ENCODE measurements at places on chromosomes 12 and 14.

GRCh38 chr12:105882404-105882803 is 256.4 kb downstream of the NUAK1 start:
- no peak for DNase-seq

DNA sequence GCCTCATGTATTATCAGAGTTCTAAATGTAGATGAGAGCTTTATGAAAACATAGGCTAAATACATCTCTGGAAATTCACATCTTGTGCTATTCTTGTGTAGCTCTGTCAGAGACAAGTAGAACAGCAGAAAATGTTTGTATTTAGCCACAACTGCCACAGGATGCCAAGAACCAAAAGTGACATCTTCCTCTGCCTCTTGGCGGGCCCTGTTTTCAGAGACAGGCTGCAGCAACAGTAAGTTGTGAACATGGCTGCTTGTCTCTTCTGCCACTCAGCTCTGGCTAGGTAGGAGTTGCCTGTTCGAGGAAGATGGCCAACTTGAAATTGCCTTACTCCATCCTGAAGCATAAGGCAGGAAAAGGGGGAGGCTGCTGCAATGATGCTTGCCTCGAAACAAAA is 30.4 kb downstream of the SETD3 start:
- DNase-seq, result no peak

GRCh38 chr14:96206461-96206860 is 1.8 kb downstream of the BDKRB2 start:
- DNase-seq, result no peak

DNA sequence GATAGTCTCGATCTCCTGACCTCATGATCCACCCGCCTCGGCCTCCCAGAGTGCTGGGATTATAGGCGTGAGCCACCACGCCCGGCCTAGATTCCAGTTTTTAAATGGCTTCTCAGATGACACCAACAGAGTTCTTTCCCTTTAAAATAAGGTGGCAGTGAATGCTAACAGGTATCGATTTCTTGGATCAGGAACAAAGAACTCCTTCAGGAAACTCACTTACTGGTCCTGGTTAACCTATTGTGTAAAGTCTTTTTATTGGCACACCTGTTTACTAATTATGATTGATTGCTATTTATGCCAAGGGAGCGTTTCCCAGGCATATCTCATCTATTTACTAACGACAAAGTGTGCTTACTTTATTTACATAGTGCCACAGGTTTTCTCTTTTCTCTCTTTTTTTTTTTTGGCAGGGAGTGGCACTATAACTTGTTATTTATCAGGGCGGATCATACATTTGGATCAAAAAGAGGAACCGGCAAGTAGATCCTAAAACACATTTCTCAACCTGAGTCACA is 89.7 kb downstream of the GLT1D1 start:
- no peak for DNase-seq

DNA sequence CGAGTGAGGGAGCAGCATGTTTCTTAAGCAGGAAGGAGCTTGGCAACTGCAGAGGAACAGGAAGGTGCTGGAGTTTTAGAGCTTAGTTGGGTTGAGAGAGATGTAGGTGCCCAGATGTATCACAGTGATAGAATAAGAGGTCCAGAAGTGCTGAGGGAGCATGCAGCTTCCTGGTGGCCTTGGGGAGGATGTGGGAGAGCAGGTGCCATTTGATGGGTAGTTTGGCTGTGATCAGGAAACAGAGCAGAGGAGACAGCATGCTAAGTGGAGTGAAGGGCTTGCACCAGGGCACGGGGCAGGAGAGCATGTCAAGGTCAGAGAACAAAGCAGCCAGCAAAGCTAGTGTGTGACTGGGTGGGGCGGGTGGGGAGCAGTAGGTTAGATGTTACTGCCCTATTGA is 74.8 kb downstream of the PAPOLA start:
- no peak for DNase-seq

DNA sequence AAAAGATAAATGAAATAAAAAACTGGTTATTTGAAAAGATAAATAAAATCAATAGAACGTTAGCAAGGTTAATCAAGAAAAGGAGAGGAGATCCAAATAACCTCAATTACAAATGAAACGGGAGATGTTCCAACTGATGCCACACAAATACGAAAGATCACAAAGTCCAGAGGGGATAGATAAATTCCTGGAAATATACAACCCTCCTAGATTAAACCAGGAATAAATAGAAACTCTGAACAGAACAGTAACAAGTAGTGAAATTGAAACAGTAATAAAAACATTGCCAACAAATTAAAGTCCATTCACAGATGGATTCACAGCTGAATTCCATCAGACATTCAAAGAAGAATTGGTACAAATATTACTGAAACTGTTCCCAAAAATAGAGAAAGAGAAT is 12.4 kb downstream of the CLEC1A start:
- no peak for DNase-seq

DNA sequence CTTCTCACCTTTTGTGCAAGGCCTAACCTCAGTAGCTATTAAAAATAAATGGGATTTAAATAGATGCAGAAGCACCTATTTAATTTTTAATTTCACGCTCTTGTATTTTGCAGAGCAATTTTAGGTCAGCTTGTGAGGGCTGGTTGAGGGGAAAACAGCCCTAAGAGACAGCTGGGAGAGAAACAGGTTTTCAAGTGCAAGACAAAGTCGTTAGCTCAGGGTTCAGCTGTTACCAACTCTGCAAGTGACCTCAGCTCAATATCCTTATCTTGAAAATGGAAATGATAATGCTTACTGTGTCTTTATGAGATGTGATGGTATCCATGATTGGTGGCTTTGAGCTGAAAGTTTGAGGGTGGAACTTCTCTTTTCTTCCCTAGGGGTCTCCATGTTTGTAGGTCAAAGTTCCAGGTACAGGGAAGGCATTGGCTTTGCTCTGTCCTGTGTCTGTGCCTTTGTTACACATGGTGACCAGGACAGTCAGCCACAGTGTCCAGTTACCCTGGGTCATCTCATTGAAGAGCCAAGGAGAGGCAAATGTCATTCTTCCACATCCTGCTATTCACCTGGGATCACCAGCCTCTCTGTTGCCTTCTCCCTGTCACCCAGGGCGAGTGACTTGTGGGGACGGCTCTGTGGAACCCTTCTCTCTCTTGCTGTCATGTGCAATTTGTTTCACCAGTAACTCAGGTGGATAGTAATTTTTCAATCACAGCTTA is 100.3 kb downstream of the SAMD4A start:
- no peak for DNase-seq

- DNase-seq, result no peak
These were observed 36.5 kb upstream of the CERS5 start for GRCh38 chr12:50203691-50204090.

DNA sequence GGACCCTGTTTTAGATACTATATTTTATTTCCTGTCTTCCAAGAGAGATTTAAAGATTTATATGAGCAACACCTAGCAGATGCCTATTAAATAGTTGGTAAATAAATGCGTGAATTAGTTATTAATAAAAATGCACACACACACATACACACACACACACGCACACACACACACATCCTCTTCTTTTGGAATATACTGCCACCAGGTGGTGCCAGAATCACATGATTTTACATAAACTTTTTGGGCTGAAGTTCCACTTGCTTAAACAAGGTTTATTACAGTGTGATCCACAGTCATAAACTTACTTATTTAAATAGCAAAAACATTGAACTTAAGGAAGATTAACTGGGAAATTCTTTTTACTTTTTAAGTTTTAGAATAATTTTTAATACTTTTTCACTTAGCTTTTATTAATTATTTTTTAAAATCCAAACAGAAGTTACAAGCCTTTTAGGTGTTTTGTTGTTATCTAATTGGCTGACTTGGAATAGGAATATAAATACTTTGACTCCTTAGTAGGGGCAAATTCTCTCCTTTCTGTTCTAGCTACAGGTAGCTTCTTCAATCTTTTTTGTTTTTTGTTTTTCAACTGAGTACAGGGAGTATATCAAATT is 17.5 kb downstream of the RAD51B start:
- no peak for DNase-seq

DNA sequence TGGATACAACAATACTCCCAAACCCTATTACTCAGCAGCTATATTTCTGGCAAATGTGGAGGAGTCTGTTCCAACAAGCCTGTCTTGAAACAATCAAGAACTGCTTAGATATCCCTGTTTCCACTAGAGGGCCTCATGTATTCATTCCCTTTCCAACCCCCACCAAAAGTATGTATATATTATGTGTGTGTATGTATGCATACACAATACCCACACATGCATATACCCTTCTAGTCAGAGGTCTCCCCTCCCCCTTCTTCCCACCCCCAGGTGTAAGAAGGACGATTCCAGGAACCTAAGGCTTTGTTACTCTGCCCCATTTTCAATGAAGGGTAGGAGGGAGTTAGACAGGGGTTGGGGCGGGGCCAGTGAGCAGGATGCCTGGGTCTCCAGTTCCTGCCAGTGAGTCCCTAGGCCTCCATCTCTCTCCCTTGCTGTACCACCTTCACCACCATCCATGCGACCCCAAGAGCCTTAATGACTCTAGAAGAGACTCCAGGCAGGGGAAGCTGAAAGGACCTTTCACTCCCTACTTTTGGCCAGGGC is at the start of gene DGKA:
TSS of gene DGKA (plus strand) at position 392 of the 546 bp plus-strand sequence. CDS start 5,342 bp downstream, outside the sequence.
- peak; percentile 76 for DNase-seq

GRCh38 chr14:32980902-32981501 is 42.3 kb downstream of the NPAS3 start:
- no peak for DNase-seq

DNA sequence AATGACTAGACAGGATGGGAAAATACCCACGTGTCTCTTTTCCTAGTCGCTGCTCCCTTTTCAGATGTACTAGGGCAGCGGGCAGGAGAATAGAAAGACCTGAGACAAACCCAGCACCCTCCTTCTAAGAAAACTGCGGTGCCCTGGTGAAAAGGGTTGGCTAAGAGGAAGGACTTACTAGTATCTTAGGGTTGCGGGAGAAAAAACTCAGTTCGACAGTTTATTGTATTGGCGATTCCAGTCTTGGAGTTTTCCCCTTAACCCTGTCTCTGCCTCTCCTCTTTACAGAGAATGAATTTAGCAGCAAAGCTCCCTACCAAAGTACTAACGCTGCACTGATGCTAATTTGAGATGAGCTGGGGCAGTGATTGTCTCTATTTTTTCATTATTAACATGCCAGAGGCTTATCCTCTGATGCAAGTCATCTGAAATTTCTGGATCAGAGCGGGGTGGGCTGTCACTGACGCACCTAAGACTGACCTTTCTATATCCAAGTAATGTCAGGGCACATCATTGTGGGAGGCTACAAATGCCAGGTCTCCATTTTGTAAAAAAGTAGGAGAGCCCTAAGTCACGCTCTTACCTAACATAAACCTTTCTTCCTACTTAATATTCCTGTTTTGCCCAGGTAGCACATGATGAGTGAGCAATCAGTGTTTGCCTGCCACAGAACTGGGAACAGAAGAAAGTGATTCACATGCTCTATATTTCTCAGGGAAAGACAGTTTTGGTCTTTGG is 916 bp upstream of the PAWR start:
- no peak for DNase-seq

DNA sequence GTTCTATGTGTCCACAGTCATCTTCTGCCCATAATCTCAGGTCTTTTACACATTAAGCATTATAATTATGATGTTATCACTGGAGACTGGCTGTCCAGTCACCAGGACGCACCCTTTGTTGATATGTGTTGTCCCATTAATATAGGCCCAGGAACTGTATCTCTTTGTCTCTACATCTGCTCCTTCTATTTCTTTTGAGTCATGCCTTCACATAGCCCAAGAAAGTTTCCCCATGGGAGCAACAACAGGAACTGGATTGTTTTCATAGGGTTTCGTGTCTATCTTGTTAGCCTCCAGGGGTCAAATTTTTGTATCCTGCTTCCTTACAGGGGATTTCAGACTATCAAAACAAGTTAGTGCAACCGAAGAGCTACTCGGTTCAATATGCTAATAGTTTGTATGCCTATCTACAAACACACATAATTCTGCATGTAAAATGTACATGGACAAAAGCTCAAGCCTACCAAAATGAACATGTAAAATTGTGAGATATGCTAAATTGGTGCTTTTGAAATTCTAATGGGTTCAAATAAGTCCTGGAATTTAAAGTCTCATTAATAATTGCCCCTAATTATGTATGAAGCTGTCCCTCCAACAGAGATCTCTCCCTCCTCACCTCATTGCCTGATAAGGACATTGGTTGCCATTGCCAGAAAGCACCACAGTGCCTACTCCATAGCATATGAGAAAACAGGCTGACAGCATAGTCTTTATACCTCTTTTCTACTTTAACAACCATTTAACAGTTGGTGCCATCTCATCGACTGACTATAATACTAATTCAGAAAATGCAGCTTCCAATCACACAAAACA is 99.8 kb upstream of the DIO2 start:
- no peak for DNase-seq

GRCh38 chr12:86777325-86777724 is 521.1 kb upstream of the MGAT4C start:
- DNase-seq, result no peak

GRCh38 chr12:43277651-43278540 is 274.1 kb downstream of the ADAMTS20 start:
- DNase-seq, result no peak

DNA sequence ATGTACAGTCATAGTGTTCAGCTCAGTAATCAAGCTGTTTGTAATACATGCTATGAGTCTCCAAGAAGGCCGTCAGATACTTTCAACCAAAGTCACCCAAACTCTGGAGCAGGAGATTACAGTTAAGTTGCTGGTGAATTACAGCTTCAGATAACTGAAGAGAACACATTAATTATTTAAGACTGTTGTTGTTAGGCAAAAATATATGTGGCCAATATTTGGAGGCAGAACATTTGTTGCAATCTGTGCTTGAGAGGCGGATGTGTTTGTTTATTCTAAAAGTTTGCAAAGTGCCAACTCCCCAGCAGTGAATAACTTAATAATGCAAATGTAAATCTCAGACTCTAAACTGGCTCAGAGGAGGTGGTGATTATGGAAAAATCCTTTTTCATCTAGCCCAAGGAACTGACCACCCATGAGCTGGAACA is 300.7 kb upstream of the TBX3 start:
- no peak for DNase-seq

GRCh38 chr12:53290661-53291060 is 4.7 kb upstream of the PFDN5 start:
- no peak for DNase-seq

GRCh38 chr12:59403259-59403932 is 192.4 kb upstream of the SLC16A7 start:
- peak; percentile 14 for DNase-seq

GRCh38 chr14:90678420-90678819 is 137.8 kb downstream of the TTC7B start:
- DNase-seq, result no peak

DNA sequence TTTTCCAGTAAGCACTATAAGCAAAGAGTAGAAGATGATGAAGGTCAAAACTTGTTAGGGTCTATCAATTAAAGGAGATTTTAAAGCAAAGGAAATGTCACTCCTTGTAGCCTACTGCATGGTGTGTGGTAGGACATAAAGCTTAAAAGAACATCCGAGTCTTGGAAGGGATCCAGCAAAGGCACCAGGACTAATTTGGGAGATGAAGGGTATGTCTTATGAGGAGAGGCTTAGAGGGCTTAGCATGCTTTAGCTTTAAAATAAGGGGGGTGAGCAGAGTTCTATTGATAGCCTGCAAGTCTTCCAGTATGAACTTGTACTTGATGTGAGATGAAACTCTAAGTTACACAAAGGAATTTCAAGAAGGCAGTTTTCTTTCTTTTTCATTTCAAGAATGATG is 11.8 kb upstream of the MYBPC1 start:
- DNase-seq, result no peak

- no peak for DNase-seq
These were observed 286.6 kb upstream of the KITLG start for GRCh38 chr12:88866881-88867280.

All from stimulated activated CD8-positive, alpha-beta memory T cell treated with anti-CD3 and anti-CD28 coated beads, Interleukin-15, amount 100 ng/mL, for 48 hours (primary cell).